Choroid plexus epithelial cell (primary cell): ENCODE measurements at places on chromosomes 2 and 18.

DNA sequence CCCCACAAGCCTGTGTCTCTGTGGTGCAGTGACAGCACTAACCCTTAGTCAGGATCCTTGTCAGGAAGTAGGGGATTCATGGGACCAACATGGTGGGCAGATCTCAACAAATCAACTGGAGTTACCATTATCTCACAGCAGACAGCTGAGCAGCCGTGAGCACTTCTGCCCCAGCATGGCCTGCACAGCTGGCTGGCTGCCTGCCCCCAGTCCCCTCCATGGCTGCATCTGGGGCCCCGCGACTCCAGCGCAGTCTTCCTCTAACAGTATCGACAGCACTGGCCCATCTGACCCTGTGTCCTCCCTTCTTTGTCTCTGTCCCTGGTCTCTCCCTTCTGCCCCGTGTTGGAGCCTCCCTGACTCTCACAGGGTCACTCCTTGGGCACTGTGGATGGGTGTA lies 4.7 kb upstream of the ADCY3 start:
- DNase-seq = no peak

GRCh38 chr18:36247036-36247435 lies 50.5 kb upstream of the FHOD3 start:
- peak; percentile 1 for DNase-seq

GRCh38 chr2:28357948-28358667 lies 34.5 kb upstream of the FOSL2 start:
- no peak for DNase-seq

DNA sequence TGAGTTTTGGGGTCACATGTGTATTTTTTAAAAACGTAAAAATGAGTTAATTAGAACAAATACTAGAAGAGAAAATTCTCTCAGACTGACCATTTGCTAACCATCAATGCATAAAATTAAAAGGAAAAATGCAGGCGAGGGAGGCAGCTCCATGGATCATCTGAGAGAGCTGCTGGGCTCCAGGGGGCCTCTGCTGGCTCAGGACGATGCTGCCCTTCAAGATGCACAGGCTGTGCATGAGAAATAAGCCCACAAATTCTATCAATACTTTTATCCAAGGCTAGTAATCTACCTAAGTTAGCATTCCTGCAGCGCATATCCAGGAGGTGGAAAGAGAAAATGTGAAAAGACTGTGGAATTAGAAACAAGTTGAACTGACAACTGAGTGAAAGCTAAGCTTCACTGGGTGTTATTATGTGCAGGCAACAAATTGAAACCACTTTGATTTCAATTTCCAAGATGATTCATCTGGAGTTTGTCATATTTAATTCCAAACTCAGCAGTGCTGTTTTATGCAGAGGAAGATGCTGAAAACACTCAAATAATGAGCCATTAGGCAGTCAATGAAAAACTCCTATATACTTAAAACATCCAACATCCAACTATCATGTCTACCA lies 261.1 kb downstream of the NBAS start:
- DNase-seq = no peak

DNA sequence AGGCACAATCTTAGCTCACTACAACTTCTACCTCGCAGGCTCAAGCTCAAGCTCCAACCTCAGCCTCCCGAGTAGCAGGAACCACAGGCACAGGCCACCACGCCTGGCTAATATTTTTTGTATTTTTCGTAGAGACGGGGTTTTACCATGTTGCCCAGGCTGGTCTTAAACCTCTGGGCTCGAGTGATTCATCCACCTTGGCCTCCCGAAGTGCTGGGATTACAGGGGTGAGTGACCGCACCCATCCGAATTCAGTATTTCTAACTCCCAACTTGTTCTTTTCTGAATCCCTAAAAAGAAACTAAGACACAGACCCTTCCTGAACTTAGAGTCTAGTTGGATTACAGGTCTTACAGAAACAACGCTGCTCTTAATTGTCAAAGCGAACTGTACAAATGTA lies 32.3 kb upstream of the ACSL3 start:
- DNase-seq = no peak

- peak; percentile 62 for DNase-seq
These were observed 214.5 kb downstream of the DSEL start for GRCh38 chr18:67302043-67302442.

- DNase-seq = no peak
These were observed 254.0 kb upstream of the DSEL start for GRCh38 chr18:67770520-67770919.
